ENCODE measurements at places on chromosomes 5 and 9.

DNA sequence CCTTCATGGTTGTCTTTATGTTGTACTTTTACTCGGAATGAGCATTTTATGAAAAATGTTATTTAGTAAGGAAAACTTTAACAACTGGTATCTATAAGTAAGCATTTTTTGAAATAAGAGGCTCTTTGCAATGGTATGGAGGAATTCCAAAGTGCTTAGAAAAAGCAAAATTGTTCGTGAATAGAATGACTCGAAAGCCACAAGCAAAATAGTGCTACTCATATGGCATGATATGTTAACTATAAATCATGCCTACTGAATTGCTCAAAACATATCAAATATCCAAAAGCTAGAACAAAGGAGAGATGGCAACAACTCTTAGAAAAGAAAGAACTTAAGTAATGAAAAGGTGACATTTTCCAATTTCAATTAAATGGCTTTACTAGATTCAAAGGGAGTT is 216.3 kb downstream of the KIAA0825 start:
- DNase-seq = no peak

- DNase-seq = no peak
These were observed 46.1 kb downstream of the ENC1 start for GRCh38 chr5:74594137-74595040.

GRCh38 chr9:121206516-121207370 is 5.1 kb upstream of the RAB14 start:
- DNase-seq = no peak

- no peak for DNase-seq
These were observed 180.8 kb downstream of the ROR2 start for GRCh38 chr9:91768977-91769916.

DNA sequence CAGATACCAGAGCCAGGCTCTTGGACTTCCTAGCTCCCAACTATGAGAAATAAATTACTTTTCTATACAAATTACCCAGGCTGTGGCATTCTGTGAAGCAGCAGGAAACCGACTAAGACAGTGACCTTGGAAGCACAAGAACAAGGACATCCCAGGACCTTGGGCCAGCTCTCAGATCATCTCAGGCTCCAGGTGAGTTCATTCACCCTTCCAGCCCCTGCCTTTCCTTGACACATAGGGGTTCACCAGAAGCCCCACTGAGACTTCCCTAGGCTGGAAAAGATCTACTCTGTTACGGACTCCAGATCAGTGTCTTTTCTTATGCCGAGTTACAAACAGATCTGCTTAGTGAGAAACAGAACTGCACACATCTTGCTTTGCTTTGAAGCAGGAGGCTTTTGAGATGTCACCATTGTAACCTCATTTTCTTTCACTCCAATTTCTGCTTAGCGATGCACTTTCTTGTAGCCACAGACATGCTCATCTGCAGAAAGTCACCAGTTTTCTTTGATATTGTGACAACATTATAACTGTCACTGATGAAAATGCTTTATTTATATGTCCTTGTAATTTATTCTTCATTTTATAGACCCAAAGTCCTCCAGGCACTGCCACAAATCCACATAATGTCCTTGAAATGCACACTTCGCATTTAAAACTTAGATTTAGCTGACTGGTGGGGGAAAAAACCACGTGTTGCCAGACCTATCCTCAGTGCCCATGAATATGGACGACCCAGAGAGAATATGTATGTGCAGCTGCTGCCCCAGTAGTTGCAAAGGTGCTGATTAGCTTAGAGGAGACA is 8.1 kb downstream of the CD180 start:
- DNase-seq = no peak

- DNase-seq = no peak
These were observed 39.1 kb downstream of the SYK start for GRCh38 chr9:90840696-90841095.

GRCh38 chr5:132019857-132020555 is 8.5 kb upstream of the ACSL6 start:
- DNase-seq = no peak

GRCh38 chr5:115815693-115816225 is 700 bp downstream of the CDO1 start:
- DNase-seq = no peak

- no peak for DNase-seq
These were observed 598.4 kb downstream of the ACTL7B start for GRCh38 chr9:108257382-108257781.

DNA sequence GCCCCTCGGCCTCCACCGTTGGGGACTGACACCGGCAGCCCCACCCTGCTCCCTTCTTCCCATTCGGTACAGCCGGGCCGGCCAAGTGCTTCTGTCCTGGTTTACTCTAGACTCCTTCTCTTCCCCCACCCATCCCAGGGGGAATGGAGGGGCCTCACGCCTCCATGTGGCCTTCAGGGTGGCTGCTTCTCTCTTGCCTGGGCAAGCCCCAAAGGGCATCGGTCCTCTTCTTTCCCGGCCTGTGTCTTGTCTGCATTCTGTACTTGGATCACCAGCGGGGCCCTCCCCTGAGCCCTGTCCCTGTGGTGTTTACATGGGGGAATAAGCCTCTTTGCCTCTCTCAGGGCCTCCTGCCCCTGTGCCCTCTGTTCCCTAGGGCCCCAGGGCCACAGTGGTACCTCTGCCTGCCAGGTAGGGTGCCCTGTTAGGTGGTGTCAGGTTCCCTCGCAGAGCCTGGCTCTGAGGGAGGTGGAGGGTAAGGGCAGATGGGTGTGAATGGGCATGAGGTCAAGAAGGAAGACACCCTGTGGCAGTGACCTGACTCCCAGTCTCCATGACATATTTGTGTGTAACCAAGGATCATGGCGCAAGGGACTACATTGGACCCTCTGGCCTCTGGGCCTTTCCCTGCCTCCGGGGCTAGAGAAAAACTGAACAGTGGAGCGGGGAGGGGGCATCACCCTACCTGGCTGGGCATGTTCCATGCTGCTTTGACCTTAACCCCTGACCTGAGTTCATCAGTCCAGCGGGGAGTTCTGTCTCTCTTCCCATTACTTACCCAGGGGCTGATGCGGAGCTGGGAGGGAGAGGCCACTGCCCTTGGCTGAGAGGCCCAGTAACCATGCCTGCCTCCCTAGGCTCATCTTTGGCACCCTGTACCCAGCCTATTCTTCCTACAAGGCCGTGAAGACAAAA is 1.6 kb downstream of the REEP2 start:
- DNase-seq = no peak
